Inflammatory macrophage treated with lipopolysaccharide for 4 hours (primary cell): ENCODE measurements at places on chromosomes 1 and 21.

DNA sequence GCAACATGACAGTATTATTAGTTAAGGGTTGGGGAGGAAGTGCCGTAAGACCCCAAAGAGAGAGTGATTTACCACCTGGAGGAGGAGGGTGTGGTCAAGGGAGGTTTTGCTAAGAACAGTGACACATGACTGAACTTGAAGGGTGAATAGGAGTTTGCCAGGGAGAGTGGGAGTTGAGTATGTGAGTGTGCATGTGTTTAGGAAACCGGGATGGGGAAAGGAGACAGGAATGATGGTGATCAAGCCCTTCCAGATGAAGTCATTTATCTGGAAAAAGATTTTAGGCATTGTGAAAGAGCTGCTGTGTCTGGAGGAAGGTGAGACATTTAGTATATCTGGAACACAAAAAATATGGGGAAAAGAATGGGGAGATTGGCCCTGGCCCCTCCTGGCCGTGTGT lies 28.1 kb upstream of the IL10 start:
- DNase-seq = no peak

GRCh38 chr1:14598007-14598497 lies 433 bp upstream of the KAZN start:
- DNase-seq = no peak

DNA sequence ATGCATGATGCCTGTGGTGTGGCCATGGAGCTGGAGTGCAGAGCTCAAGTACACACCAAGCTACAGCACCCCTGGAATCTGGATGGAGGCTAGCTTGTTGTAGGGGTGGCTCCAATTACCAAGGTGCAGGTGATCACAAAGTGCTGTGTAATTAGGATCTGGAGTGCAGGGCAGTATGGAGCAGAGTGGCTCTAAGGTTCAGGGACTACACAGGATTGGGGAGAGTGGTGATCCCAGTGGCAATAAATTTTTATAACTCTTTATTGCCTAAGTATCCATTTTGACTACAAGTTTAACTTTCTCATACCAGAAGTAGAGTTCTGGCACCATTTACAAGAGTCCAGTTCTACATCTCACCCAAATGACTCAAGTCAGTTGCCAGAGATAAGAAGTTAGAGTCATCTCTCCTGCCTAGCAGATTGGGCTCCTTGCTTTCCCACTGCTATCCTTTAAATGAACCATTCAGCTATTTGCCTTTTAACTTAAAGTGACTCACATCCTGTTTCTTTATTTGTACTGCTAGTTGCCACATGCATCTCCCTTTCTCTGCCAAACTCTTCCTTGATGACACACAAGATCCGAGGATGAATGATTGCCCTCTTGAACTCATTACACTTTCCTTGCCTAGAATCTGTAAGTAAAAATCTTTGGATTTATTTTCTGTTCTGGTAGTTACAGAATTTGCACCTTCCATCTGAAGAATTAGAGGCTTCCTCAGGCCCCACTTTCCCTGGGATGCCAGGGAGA lies 427.2 kb downstream of the KCNT2 start:
- peak; percentile 14 for DNase-seq

DNA sequence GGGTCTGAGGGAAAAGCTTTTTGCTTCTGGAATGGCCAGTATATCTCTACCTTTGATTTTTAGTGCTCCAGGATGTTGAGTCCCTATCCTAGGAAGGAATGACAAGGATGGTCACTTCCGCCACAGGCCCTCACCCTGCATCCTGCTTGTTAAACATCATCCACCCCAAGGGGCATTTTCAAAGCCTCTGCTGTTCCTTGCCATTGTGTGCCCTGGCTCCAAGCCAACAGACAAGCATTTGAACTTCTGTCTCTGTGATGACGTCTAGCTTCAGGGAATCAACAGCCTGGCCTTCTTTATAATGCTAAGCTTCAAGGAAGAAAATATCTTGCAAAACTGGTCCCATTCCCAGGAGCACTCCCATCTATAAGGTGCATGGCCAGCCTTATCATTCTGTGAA lies 12.3 kb upstream of the JAM2 start:
- no peak for DNase-seq

- no peak for DNase-seq
These were observed 41.7 kb downstream of the SYT6 start for GRCh38 chr1:114111731-114112641.

DNA sequence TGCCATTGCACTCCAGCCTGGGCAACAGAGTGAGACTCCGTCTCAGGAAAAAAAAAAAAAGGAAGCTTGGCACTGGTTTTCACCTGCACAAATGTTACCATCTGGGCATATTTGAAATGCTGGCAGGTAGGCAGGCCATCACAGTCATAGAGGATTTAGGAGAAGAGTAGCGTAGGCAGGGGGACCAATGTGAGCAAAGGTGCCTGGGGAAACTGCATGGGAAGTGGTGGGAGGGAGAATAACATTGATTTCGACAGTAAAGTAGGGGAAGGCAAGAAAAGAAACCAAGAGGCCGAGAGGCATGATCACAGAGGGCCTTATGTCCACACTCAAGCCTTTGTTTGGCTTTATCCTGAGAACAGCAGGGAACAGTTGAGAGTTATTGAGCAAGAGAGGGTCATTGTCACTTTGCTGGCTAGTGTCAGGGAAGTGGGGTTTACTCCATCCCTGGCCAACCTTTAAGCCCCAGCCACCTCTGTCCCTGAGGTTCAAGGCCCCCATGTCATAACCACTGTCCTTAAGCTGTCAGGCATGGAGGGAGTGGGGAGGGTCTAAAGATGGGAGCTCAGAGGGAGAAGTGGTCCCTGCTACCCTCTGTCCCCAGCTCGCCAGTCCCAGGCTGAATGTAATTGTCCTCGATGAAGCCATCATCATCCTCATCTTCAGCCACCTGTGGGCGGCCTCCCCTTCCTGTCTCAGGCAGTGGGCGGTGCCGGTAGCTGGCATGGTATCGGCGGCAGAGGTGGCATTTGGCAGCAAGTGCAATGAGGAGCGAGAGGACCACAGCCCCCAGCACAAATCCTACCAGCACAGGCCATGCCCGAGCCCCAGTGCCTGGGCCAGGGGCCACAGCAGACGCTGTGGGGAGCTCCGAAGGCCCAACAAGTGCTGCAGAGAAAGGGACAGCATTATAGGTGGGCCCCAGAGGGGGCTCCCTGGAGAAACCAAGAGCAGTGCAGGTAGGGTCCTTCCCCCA lies 2.9 kb downstream of the C1orf210 start:
- DNase-seq = peak; percentile 41
